Activated T-helper 1 cell treated with anti-CD3 and anti-CD28 coated beads, Interleukin-12 subunit alpha, Interleukin-12 subunit beta, Interleukin-2, Interleukin-4 antibody, amounts not matched to agents 30 ng/mL and 10 ng/mL and 1 ng/mL, durations not matched to agents 14 hours and 24 hours and 36 hours (primary cell): ENCODE measurements at places on chromosomes 11 and 22. TPM values are rescaled to one million over a fixed set of nuclear protein-coding genes. Genes with fewer than 3 reads are reported as not detected.

Gene DEPDC5
- 39.9 and 42.6 TPM in 2 replicates for total RNA-seq

Gene TRIM5
- 7.9 and 8.6 TPM in 2 replicates for total RNA-seq

Gene ACRV1
- total RNA-seq = not detected in 2 replicates

Gene OR51T1
- total RNA-seq = not detected in 2 replicates

Gene KDM4D
- total RNA-seq = 1.1 TPM in 2 replicates

Gene TPH1
- 0.49 and 0.51 TPM in 2 replicates for total RNA-seq

- peaks cover 9% of the 10 kb centered on the region for H3K4me1 ChIP-seq
- no peak for DNase-seq
- peaks cover 2% of the 10 kb centered on the region for H3K27me3 ChIP-seq
- no peak overlapping the region for H3K4me3 ChIP-seq
Measured at GRCh38 chr11:109864151-109864661, 229.0 kb upstream of the ZC3H12C start.

- peaks cover under 1% of the 10 kb centered on the region for H3K27me3 ChIP-seq
- H3K4me3 ChIP-seq = no peak overlapping the region
- no peaks in the 10 kb centered on the region for H3K36me3 ChIP-seq
- no peaks in the 10 kb centered on the region for H3K4me1 ChIP-seq
- no peak overlapping the region for H3K27ac ChIP-seq
Measured at GRCh38 chr11:69277074-69277809, 16.7 kb upstream of the MYEOV start.

- H3K36me3 ChIP-seq = peaks cover 23% of the 10 kb centered on the region
- H3K27me3 ChIP-seq = no peaks in the 10 kb centered on the region
- H3K27ac ChIP-seq = peak overlapping the region; percentile 98
- peak overlapping the region; percentile 99 for H3K4me3 ChIP-seq
Measured at GRCh38 chr22:41799486-41800347, 762 bp upstream of the CCDC134 start.

GRCh38 chr11:120331301-120331996 lies 4.8 kb upstream of the ARHGEF12 start:
- no peak overlapping the region for H3K27ac ChIP-seq
- peaks cover 29% of the 10 kb centered on the region for H3K27me3 ChIP-seq
- H3K4me1 ChIP-seq = peaks cover 18% of the 10 kb centered on the region
- no peak overlapping the region for H3K4me3 ChIP-seq
- no peaks in the 10 kb centered on the region for H3K36me3 ChIP-seq

- H3K36me3 ChIP-seq = peaks cover 25% of the 10 kb centered on the region
- H3K4me3 ChIP-seq = no peak overlapping the region
- no peak for DNase-seq
Measured at GRCh38 chr11:58628446-58628845, 6.0 kb downstream of the CNTF start.

GRCh38 chr22:30414525-30415047 lies 11.0 kb upstream of the MTFP1 start:
- H3K4me3 ChIP-seq = peak overlapping the region; percentile 24
- H3K27me3 ChIP-seq = no peaks in the 10 kb centered on the region
- no peak for DNase-seq
- peak overlapping the region; percentile 82 for H3K27ac ChIP-seq

DNA sequence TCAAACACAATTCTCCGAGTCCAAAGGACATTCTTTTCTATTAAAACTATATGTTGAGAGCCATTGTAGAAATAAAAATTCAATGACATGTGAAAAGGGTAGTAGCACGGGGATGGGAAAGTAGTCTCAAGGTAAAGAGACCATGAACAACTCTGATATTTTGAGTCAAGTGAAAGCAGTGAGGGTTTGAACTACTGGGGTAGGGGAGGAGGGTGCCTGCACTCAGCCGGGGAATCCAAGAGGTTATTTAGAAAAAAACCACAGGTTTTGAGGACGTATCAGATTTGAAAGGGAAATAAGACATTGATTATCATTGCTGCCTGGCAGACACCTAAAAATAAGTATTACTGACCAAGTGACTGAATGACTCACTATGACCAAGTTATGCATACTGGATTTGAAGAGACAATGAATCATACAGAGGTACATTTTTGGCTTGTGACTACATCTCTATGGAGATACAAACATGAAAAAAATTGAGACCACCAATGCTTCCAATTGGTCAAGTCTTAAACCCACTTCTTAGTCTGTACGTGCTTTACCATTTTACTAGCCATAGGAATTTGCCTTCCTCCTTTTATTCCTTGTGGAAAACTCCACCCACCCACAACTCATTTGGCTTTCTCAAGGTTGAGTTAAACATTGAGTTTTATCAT lies 2.2 kb upstream of the OR52H1 start:
- H3K27me3 ChIP-seq = peaks cover 2% of the 10 kb centered on the region
- DNase-seq = no peak
- H3K27ac ChIP-seq = no peak overlapping the region
- no peak overlapping the region for H3K4me3 ChIP-seq

DNA sequence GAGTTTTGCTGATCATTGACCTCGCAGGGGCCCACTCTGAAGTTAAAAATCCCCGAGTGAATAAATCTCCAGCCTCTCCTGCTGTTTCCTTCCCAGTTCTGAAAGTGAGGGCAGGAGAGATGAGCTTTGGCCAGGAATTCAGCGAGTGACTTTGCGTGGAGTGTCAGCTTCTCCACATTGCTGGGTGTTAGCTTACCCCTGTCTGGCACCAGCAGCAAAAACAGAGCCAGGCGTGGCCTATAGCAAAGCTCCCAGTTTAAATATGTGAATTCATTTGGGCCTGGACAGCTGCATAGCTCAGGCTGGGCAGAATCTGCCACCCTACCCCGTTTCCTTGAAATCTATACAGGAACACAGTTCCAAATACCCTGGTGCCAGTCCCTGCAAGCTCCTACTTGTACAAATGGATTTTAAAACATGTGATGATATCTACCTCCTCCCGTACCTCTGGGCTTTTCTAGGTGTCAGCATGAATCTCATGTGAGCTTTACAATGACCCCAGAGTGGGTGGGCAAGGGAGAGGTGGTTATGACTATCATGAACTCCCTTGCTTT lies 25.6 kb downstream of the TIMP3 start:
- no peaks in the 10 kb centered on the region for H3K36me3 ChIP-seq
- no peak overlapping the region for H3K4me3 ChIP-seq
- no peak overlapping the region for H3K27ac ChIP-seq

GRCh38 chr11:57493507-57494503 lies 21.7 kb downstream of the SLC43A1 start:
- H3K4me1 ChIP-seq = peaks cover 11% of the 10 kb centered on the region
- no peaks in the 10 kb centered on the region for H3K36me3 ChIP-seq

DNA sequence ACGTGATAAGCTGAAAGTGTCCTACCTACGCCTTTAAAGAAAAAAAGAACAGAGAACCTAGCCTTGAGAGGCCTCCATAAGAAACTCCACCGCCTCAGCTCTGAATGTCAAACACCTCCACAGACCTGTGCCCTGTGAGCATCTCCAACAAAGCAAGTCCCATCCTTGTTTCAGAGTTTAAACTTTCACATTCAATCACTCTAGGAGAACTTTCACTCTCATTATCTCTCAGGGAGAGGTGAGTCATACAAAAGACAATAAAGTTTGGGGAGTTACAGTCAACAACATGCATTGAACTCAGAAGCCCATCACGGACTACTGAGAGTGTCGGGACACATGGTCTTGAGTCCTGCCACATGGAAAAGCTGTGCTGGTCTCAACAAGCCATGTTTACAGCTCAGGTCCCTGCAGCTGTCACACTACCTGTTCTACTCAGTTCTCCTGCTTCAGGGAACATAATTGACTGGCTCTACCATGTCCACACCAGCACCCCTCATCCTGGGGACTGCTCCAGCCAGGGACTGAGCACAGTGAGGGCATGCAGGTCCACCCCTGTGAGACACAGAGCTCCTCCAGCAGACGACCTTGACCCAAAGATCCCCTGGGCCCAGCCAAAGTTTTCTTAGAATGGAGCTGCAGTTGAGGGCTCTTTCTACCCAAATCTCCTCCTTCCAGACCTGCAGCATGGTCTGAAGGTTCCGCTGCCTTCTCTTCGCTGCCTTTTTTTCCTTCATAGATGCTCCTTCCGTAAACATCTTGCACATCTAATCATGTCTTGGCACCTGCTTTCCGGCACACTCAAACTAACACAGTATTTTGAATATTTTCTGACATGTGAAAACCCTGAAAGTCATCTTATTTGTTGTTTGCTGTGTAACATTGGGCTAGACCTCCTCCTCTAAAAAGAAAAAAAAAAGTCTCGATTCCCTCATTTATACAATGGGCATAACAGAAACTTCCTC lies 114.9 kb downstream of the ETS1 start:
- H3K27ac ChIP-seq = peak overlapping the region; percentile 95
- DNase-seq = peak; percentile 61
- peak overlapping the region; percentile 80 for H3K4me3 ChIP-seq
- no peaks in the 10 kb centered on the region for H3K27me3 ChIP-seq

- DNase-seq = no peak
- H3K36me3 ChIP-seq = no peaks in the 10 kb centered on the region
- H3K4me3 ChIP-seq = no peak overlapping the region
- peaks cover 2% of the 10 kb centered on the region for H3K27me3 ChIP-seq
Measured at GRCh38 chr11:35515224-35515623, 10.2 kb downstream of the PAMR1 start.

DNA sequence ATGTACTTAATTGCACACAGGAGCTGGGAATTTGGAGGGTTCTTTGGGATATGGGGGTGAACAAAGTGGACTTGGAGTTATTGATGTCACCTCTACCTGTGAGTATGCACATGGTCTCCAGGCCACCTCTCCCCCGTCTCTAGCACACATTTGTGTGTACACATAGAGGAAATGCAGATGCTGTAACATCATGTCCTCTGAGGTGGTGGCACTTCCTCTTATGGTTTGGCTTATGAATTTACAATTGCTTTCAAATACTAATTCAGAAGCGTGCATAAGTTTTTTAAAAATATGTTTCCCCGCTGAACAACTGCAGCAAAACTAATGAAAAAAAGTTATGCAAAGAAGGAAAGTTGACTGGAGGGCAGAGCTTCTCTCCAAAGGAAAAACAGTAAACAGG lies 152.0 kb upstream of the TENM4 start:
- no peaks in the 10 kb centered on the region for H3K36me3 ChIP-seq
- no peaks in the 10 kb centered on the region for H3K27me3 ChIP-seq
- H3K4me3 ChIP-seq = no peak overlapping the region
- no peaks in the 10 kb centered on the region for H3K4me1 ChIP-seq

- H3K27ac ChIP-seq = no peak overlapping the region
- no peak overlapping the region for H3K4me3 ChIP-seq
- peaks cover 45% of the 10 kb centered on the region for H3K36me3 ChIP-seq
- no peaks in the 10 kb centered on the region for H3K27me3 ChIP-seq
Measured at GRCh38 chr22:32389685-32390084, 22.4 kb downstream of the RTCB start.

GRCh38 chr11:77046060-77046501 lies 11.9 kb downstream of the B3GNT6 start:
- peaks cover 14% of the 10 kb centered on the region for H3K4me1 ChIP-seq
- no peaks in the 10 kb centered on the region for H3K36me3 ChIP-seq
- H3K27ac ChIP-seq = no peak overlapping the region
- peak overlapping the region; percentile 8 for H3K4me3 ChIP-seq
- DNase-seq = peak; percentile 33
- H3K27me3 ChIP-seq = peaks cover 12% of the 10 kb centered on the region

DNA sequence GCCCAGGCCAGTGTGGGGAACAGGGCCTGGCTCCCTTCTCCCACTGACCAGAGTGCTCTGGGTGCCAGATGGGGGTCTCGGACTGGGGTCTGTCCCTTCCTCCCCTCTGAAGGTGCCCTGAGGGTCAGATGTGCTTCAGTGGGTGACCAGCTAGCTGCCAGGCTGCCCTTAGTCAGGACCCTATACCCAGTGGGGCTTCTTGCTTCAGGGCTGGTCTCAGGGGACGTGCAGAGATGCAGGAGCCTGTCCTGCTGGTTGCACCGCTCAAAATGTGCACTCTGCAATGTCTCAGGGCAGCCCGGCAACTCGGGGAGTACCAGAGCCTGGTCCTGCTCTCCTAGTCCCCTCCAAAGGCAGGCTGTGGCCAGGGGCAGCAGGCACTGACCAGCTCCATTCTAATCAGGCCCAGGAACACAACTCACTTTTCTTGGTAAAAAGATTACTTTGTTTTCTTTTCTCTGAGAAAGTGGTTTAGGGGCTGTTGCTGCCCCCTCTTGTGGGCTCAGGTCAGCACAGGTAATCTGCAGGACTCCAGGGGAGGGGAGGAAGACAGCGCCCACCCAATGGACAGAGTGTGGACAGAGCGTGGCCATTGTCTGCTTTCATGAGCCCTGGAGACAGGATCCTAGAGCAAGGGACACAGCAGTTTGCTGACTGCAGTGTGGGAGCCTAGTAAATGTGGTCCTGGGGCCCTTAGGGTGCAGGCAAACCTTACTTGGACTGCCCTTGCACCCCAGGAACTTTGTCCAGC lies 80.9 kb downstream of the MED15 start:
- peaks cover 6% of the 10 kb centered on the region for H3K36me3 ChIP-seq
- no peaks in the 10 kb centered on the region for H3K4me1 ChIP-seq
- no peak overlapping the region for H3K27ac ChIP-seq
- H3K4me3 ChIP-seq = no peak overlapping the region

DNA sequence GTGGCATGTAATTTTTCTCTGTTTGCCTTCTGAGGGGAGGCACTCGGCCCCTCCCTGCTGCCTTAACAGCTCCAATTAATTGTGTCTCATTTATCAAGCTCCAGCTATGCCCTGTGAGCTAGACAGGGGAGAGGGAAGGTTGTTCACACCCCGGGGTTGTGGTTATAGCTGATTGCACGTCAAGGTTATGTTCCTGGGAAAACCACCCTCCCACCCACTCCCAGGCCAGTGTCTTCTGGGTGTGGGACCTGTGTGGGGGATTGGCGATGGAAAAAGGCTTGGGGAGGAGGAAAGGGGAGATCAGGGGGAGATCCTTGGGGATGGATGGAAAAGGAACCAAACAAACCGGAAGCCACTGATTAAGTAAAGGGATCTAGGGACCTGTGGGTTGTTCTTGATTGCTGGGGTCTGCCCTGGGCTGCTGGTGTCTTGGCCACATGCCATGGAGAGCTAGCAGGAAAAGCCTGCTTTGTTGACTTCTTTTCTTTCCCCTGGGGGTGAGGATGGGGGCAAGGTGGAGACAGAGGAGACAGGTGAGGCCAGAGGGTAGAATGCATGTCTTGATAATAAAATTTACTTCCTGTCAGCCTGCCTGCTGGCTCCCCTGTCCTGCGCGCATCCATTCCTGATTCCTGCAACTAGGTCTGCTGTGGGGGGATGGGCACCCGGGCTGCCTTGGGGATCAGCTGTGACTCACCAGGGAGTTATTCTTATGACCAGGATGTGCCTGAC lies 13.5 kb upstream of the SORL1-AS1 start:
- H3K4me3 ChIP-seq = peak overlapping the region; percentile 76
- peaks cover 87% of the 10 kb centered on the region for H3K4me1 ChIP-seq
- H3K27ac ChIP-seq = peak overlapping the region; percentile 94
- DNase-seq = no peak
- H3K36me3 ChIP-seq = peaks cover 20% of the 10 kb centered on the region

- no peak for DNase-seq
- peaks cover 16% of the 10 kb centered on the region for H3K27me3 ChIP-seq
- H3K27ac ChIP-seq = peak overlapping the region; percentile 85
Measured at GRCh38 chr22:21734540-21735199, 924 bp downstream of the YPEL1 start.
